Muscle of leg (tissue), 16 donors: ENCODE measurements at places on chromosomes 12 and 14. TPM values are rescaled to one million over a fixed set of nuclear protein-coding genes. Genes with fewer than 3 reads are reported as not detected.
A peak's percentile ranks its signal among the peaks of the same experiment; 100 is the strongest.

DNA sequence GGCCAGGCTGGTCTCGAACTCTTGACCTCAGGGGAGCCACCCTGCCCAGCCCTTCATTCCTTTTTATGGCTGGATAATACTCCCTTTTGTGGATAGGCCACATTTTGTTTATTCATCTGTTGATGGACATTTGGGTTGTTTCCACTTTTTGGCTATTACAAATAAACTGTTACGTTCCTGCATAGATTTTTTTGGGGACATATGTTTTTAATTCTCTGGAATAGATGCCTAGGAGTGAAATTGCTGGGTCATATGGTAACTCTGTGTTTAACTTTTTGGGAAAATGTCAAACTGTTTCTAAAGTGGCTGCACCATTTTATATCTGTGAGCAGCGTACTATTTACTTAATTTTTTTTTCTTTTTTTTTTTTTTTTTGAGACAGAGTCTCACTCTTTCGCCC is 9.8 kb downstream of the KMT5A start:
- H3K4me1 ChIP-seq = peaks cover 28% of the 10 kb centered on the region
- H3K27me3 ChIP-seq = no peaks in the 10 kb centered on the region
- H3K4me3 ChIP-seq = no peak overlapping the region

The POTEG gene
- not detected for polyA plus RNA-seq

DNA sequence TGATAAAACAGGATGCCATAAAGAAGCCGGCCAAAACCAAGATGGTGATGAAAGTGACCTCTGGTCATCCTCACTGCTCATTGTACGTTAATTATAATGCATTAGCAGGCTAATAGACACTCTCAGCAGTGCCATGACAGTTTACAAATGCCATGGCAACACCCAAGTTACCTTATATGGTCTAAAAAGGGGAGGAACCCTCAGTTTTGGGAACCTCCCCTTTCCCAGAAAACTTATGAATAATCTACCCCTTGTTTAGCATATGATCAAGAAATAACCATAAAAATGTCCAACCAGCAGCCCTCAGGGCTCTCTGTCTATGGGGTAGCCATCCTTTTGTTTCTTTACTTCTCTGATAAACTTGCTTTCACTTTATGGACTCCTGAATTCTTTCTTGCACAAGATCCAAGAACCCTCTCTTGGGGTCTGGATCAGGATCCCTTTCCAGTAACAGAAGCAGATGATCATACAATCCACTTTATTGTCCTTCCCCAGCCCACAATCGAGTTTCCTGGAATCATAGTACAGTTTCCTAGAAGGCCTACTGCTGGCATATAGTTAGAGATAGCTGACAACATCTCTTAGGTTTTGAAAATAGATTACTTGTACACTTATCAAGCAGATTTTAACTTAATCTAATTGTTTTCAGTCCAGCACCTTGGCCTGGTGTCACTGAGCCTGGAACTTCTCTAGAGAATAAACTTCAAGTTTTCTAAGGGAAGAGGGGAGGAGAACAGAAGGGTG is 266.7 kb upstream of the HMGA2 start:
- no peaks in the 10 kb centered on the region for H3K4me1 ChIP-seq
- H3K36me3 ChIP-seq = no peaks in the 10 kb centered on the region
- DNase-seq = peak; percentile 84
- H3K27me3 ChIP-seq = no peaks in the 10 kb centered on the region
- no peak overlapping the region for H3K4me3 ChIP-seq

The MMP14 gene
- 250 TPM for polyA plus RNA-seq

GRCh38 chr12:503111-503761 is 43.5 kb downstream of the B4GALNT3 start:
- H3K4me1 ChIP-seq = peaks cover 23% of the 10 kb centered on the region
- H3K27me3 ChIP-seq = no peaks in the 10 kb centered on the region
- no peaks in the 10 kb centered on the region for H3K36me3 ChIP-seq
- peak; percentile 35 for DNase-seq
- no peak overlapping the region for H3K4me3 ChIP-seq

DNA sequence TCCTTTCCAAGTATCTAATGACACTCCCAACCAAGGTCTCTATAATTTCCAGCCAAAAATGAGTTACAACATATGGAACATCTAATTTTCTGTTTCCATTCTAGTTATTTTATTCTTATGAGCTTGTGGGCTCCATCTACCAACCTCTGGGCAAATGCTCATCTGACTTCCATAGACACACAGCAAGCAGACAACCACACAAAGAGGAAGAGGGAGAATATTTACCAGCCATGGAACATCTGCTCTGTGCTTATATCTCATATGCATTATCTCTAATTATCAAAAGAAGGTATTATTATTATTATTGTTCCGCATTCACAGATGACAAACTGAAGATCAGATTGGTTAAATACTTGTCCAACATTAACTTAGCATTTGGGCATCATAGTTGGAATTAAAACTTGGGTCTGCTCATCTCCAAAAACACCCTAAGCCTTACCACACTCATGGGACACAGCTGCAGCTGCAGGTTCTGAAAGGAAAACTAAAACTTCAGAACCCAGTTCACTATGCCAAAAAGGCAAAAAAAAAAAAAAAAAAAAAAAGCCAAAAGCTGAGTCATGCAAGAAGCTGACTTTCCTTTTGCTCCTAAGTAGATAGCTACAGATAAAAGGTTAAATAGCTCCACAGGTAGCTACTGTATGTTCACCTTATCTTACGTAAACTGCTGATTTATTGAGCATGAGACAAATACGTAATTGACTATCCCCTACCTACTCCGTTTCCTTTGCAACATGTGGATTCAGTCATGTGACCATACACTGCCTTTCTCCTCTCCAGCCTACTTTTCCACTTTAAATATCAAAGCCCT is 23.6 kb upstream of the TCL1B start:
- H3K27ac ChIP-seq = no peak overlapping the region
- no peaks in the 10 kb centered on the region for H3K36me3 ChIP-seq
- H3K4me1 ChIP-seq = no peaks in the 10 kb centered on the region
- no peak overlapping the region for H3K4me3 ChIP-seq
- DNase-seq = peak; percentile 8
- H3K27me3 ChIP-seq = peaks cover 4% of the 10 kb centered on the region

GRCh38 chr12:122423258-122424165 is 1.0 kb upstream of the CLIP1 start:
- peaks cover 23% of the 10 kb centered on the region for H3K4me1 ChIP-seq
- peak overlapping the region; percentile 88 for H3K27ac ChIP-seq
- H3K4me3 ChIP-seq = peak overlapping the region; percentile 63
- no peaks in the 10 kb centered on the region for H3K27me3 ChIP-seq

GRCh38 chr14:72480464-72481243 is 413.2 kb downstream of the DPF3 start:
- DNase-seq = no peak
- H3K4me3 ChIP-seq = no peak overlapping the region
- H3K4me1 ChIP-seq = peaks cover 12% of the 10 kb centered on the region
- no peaks in the 10 kb centered on the region for H3K27me3 ChIP-seq

DNA sequence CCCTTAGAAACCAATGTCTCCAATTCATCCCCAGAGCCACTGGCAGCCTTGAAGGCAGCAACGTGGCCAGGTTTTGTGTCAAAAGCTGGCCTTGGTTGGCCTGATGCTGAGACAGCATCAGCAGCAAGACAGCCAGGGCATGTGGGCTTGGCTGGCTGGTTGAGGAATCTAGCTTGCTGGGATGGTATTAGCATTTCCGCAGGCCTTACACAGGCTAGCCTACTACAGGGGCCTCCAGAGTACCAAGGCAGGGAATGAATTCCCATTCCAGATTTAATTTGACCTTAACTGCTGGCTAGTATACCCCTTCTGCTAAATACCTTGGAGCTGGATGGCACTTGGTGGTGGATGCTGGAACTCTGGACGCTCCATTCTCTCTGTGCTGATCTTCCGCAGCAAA is 15.8 kb downstream of the NGDN start:
- no peak overlapping the region for H3K27ac ChIP-seq
- H3K4me1 ChIP-seq = no peaks in the 10 kb centered on the region
- DNase-seq = no peak

DNA sequence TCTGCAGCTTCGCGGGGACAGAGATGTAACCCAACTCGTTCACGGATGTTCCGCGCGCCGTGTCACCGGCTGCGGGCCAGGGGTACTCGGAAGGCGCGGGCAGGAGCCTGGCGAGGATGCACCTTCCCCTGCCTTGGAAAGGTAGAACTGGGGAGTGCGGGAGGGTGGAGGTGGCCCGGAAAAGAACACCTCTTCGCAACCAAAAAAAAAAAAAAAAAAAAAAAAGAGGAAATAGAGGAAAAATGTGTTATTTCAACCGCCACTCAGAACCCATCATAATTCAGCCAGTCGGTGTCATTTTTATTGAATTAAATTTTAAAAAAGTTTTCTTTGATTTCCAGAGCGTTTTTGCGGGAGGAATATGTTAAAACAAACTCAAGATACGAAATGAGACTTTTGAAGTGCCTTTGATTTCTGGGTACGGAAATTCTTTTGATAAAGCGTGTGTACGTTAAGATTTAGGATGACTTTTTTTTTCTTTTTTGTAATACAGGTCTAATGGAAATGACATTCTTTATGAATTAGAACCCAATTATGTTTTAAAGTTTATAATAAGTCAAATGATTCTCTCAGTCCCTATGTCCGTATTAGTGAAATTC is 8.9 kb downstream of the CDKN1B start:
- H3K36me3 ChIP-seq = peaks cover 2% of the 10 kb centered on the region
- DNase-seq = no peak
- peak overlapping the region; percentile 80 for H3K4me3 ChIP-seq
- peaks cover 5% of the 10 kb centered on the region for H3K4me1 ChIP-seq
- H3K27me3 ChIP-seq = no peaks in the 10 kb centered on the region

DNA sequence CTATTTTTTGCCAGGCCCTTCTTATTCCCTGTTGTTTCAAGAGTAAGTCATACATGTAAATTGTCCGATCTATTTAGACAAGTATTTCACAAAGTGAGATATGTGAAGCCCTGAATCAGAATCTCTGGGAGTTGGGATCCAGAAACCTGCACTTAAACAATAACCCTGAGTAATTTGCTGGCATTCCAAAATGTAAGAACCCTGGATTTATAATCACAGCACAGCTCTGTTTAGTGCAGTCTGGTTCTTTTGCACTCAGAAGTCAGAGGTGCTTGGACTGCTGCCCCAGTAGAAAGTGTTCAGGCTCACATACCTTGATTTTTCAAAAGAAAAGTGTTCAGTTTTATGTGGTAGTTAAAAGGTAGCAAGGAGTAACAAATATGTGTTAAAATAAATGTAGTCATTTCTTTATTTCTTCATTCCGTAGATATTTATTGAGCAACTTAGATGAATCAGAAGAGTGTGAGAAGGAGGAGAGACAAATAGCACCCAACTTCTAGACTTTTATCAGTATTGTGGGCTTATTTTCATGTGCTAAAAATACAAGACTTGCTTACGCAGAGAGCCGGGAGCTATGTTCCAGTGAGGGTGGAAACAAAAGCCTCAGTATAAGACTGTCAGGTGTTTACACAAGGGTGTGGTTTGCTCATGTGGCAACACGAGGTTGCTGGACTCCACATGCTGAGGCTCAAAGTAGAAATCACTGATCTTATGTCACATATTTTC is 70.1 kb downstream of the SYNE2 start:
- no peak overlapping the region for H3K4me3 ChIP-seq
- no peaks in the 10 kb centered on the region for H3K27me3 ChIP-seq
- H3K36me3 ChIP-seq = peaks cover 3% of the 10 kb centered on the region
- no peak overlapping the region for H3K27ac ChIP-seq
- no peaks in the 10 kb centered on the region for H3K4me1 ChIP-seq

DNA sequence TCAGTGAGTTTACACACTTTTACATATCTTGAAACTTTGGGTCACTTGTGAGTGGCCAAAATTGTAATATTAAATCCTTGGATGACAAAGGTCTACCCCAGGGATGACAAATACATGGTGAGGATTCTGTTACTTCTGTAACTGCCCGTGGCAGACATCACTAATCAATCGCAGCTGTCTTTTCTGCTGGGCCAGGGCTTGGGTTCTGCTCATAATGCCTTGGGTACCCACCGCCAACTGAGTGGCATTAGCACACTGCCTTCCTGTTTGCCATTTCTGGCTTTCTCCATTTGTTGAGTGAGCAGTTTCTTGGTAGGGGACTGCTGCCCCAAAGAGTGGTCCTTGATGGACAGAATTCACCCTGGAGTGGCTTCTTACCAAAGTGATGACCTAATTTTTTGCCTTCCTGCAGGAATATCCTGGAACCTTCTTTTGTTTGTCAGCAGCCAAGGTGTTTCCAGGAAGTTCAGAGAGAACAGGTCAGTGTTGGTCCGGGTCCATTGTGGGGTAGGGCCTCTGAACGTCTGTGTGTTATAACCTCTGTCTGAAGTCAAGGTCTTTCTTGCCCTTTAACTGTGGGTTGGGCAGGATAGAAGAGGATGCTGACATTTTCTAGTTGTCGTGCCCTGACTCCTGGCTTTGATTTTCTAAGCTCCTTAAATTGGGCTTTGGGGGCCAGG is 6.2 kb downstream of the TSPAN9 start:
- peaks cover 5% of the 10 kb centered on the region for H3K36me3 ChIP-seq
- H3K27ac ChIP-seq = peak overlapping the region; percentile 65
- no peak overlapping the region for H3K4me3 ChIP-seq
- no peak for DNase-seq

DNA sequence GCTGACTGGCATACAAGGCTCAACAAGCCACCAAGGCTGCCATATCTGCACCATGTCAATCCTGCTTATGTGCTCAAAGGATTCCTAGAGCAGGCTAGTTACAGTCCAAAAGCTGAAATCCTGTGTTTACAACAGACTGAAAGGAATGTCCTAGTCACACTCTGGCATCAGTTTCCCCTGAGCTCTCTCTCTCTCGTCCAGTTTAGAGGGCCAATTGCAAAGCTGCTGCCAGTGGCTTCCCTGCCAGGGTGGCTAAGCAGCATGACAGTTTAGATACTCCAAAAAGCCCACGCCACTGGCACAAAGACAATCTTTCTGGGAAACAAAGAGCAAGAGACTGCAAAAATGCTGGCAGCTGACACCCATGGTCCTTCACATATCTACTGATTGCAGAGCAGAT is 392.1 kb downstream of the RPS29 start:
- no peaks in the 10 kb centered on the region for H3K36me3 ChIP-seq
- peak overlapping the region; percentile 62 for H3K27ac ChIP-seq
- no peak overlapping the region for H3K4me3 ChIP-seq
- no peaks in the 10 kb centered on the region for H3K27me3 ChIP-seq
- H3K4me1 ChIP-seq = peaks cover 15% of the 10 kb centered on the region

The GPR135 gene
- polyA plus RNA-seq = 1.9 TPM

- peak overlapping the region; percentile 83 for H3K27ac ChIP-seq
- no peaks in the 10 kb centered on the region for H3K36me3 ChIP-seq
- H3K4me1 ChIP-seq = peaks cover 10% of the 10 kb centered on the region
- no peaks in the 10 kb centered on the region for H3K27me3 ChIP-seq
- H3K4me3 ChIP-seq = peak overlapping the region; percentile 9
- DNase-seq = peak; percentile 68
Measured at GRCh38 chr12:32533971-32534590, 134.7 kb downstream of the FGD4 start.

GRCh38 chr12:40336573-40337199 is 111.9 kb downstream of the LRRK2 start:
- H3K27ac ChIP-seq = no peak overlapping the region
- no peaks in the 10 kb centered on the region for H3K4me1 ChIP-seq
- no peak overlapping the region for H3K4me3 ChIP-seq
- H3K27me3 ChIP-seq = no peaks in the 10 kb centered on the region
- peak; percentile 10 for DNase-seq

- DNase-seq = no peak
- H3K4me1 ChIP-seq = no peaks in the 10 kb centered on the region
- H3K36me3 ChIP-seq = no peaks in the 10 kb centered on the region
Measured at GRCh38 chr14:101535232-101535631, 26.1 kb upstream of the DIO3 start.
